ENCODE measurements at places on chromosomes 1 and 21.

DNA sequence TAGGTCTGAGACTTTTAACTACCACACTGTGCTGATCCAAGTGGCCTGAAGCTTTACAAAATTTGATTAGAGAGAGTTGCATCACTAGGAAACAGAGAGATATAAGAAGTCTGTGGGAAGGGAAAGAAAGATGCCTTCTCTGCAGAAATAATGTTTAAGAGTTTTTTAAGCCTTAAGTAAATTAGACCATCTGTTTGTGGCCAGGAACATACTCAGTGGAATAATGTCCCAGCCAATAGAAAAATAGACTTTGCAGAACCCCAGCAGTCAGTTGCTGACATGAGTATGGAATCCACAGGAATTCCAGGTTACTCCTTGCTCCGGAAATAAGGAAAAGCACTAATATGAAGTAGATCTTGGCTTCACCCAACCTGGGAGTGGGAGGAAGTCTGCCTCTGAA lies 144.8 kb downstream of the ST6GALNAC5 start:
- no peak for DNase-seq

DNA sequence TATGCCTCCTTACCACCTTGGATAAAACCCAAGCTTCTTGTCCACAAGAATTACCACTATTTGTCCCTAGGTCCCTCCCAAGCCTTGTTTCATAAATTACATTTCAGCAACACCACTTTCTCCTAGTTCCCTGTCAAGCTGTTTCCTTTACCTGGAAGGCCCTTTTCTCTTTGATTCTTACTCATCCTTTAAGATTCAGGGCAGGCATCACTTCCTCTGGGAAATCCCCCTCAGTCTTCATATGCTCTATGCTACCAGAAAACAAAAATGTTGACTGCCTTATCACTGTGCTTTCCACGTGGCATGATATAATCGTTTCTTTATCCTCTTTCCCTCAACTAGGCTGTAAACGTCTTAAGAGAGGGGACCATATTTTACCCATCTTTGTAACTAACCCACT lies 102.7 kb downstream of the LYST start:
- no peak for DNase-seq

DNA sequence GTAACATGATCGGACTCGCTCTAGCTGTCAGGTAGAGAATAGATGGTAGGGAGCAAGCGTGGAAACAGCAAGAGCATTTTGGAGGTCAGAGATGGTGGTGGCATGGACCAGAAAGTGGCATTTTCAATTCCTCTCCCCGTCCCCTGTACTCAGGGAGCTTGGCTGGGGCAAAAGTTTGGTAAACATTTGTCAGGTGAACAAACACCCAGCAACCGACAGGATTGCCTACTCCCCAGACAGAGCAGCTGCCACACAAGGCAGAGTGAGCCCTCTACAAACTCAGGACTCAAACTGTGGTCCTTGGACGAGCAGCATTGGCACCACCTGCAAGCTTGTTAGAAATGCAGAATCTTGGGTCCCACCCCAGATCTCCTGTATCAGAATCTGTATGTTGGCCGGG lies 14.3 kb downstream of the PTAFR start:
- no peak for DNase-seq

GRCh38 chr21:44869781-44870747 lies 3.4 kb downstream of the PTTG1IP start:
- DNase-seq: no peak

- no peak for DNase-seq
Measured at GRCh38 chr1:9263984-9264872, 28.5 kb upstream of the SPSB1 start.

Measured in RPMI8226 (cell line).